ENCODE measurements at places on chromosomes 13 and 19.

DNA sequence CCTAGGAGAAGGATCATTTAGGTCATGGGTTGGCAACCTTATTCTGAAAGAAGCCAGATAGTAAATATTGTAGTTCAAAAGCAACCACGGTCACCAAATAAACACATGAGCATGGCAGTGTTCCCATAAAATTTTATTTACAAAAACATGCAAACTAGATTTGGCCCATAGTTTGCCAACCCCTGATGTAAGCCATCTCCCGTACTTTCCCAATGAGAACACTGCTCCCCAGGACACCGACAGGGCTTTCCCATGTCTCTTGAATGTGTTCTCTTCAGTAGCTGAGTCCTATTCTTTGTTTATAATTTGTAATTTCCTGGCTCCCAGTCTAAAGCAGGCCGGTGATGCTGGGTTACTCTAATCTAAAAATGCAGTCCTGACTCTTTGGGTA lies 239.6 kb downstream of the LHFPL6 start:
- no peak for DNase-seq

- DNase-seq, result no peak
Measured at GRCh38 chr13:26468265-26468801, 89.2 kb upstream of the WASF3 start.

- no peak for DNase-seq
Measured at GRCh38 chr13:43445668-43446067, 341.1 kb downstream of the ENOX1 start.

DNA sequence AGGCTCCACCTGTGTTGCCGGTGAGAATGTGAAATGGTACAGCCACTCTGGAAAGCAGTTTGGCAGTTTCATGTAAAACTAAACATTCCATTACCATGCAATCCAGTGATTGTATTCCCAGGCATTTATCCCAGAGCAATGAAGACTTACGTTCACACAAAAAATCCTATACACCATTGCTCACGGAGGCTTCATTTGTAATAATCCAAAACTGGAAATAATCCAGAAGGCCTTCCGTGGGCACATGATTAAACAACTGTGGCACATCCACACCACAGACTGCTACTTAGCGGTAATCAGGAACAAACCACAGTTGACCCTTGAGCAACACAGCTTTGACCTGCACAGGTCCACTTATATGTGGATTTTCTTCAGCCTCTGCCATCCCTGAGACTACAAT lies 339.7 kb downstream of the MTUS2 start:
- no peak for DNase-seq

DNA sequence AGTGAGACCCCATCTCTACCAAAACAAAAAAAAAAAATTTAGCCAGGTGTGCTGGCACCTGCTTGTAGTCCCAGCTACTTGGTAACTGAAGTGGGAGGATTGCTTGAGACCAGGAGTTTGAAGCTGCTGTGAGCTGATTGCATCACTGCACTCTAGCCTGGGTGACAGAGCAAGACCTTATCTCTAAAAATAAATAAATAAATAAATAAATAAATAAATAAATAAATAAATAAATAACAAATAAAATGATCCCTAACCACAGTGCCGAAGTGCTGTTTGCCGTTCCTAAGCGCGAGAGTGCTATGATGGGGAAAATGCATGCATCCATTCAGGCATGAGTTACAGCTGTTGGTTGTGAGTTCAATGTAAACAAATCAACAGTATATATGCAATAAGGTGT lies 27.2 kb downstream of the WDR88 start:
- no peak for DNase-seq

DNA sequence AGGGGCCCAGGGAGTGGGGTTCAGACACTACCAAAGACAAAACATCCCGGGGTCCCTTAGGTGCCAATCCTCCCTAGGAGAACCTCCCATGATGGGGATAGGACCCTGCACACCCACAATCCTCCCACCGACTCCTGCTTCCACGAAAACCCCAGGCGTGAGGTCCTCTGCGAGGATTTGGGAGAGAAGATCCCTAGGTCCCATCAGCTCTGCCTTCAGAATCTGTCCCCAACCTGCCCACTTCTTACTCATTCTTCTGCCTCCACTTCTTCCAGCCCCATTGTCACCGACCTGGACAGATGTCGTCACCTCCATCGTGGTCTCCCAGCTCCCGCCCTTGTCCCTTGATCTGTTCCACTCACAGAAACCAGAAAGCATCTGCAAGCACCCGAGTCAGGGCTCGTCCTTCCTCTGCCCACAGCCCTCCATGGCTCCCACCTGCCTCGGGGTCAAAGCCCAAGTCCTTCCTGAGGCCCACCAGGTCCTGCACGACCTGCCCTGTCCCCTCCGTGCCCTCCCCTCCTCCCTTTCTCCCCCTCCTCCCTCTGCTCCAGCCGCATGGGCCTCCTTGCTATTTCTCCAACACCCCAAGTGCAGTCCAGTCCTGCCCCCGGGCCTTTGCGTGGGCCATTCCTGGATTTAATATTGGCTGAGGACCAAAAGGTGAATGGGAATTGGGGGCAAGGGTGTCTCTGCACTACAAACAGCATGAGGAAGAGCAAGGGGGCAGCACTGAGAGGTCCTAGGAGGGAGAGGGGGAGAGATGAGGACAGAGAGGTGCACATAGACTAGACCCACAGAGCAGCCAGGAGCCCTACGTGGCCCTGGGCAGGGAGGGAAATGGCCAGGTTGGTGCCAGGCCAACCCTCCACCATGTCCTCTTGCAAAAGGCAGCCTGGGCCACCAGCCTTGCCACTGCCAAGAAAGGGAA lies 51.3 kb downstream of the PTPRS start:
- no peak for DNase-seq

- no peak for DNase-seq
Measured at GRCh38 chr13:106467427-106468122, 67.9 kb downstream of the EFNB2 start.

DNA sequence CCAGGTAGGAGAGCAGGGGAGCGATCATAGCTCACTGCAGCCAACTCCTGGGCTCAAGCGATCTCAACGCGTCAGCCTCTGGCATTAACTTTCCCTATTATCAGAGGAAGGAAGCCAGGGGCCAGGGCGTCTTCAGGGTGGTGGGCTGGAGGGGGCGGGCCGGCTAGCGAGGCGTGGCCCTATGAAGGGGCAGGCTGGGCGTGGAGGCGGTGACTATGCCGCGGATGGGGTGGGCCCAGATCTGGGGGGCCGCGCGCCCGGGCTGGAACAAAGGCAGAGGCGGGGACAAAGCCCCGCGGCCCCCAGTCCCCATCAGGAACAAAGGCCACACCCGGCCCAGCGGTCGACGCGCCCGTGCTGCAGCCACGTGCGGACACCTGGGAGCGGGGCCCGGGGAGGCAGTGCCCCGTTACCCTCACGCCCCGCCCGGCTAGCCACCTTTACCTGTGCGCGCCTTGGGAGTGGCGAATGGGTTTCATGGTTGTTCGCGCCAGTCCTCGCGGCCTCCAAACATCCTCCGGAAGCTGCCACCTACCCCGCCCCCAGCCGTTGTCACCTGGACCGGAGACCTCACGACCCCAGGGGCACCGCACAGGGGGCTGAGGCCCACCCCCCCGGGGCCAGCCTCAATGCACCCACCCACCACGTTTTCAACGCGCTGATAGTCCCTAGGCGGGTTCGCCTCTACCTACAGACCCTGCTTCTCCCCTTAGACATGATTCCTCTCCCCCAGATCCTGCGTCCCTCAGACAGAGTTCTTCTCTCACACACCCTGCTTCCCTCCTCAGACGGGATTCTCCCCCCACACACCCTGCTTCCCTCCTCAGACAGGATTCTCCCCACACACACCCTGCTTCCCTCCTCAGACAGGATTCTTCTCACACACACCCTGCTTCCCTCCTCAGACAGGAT lies 5.4 kb upstream of the TRIM28 start:
- DNase-seq, result no peak

- DNase-seq, result no peak
Measured at GRCh38 chr13:39600766-39601165, 2.2 kb downstream of the LHFPL6 start.

- no peak for DNase-seq
Measured at GRCh38 chr19:35451338-35452096, 3.5 kb downstream of the FFAR2 start.

- no peak for DNase-seq
Measured at GRCh38 chr19:12785431-12786031, 5.8 kb upstream of the JUNB start.

DNA sequence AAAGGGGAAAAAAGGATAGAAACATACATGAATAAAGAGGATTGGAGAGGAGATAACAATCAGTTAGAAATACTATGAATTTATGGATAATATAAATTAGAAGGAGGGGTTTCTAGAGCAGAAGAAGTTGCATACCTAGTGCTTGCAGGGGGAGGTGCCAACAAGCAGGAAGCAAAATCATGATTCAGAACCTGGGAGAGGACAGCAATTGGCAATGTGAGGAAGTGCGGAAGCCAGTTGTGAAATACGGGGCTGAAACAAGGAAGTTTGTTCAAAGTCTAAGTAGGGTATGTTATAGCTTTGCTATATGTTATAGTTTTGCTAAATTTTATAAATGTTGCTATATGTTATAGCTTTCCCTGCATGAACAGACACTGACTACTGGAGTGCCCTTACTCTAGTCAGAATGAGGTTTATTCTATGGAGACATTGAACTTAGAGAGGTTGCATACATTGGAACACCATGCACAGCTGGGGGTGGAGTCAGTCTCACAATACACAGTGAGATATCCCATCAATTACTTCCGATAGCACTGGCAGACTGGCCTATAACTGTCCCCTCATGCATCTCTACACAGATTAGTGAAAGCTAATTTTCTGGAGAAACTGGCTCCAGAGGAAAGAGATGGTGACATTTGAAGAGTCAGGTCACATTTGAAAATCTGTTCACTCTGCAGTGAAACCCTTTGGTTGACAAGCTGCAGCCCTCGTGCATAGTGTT lies 92.1 kb downstream of the GPC6 start:
- no peak for DNase-seq

DNA sequence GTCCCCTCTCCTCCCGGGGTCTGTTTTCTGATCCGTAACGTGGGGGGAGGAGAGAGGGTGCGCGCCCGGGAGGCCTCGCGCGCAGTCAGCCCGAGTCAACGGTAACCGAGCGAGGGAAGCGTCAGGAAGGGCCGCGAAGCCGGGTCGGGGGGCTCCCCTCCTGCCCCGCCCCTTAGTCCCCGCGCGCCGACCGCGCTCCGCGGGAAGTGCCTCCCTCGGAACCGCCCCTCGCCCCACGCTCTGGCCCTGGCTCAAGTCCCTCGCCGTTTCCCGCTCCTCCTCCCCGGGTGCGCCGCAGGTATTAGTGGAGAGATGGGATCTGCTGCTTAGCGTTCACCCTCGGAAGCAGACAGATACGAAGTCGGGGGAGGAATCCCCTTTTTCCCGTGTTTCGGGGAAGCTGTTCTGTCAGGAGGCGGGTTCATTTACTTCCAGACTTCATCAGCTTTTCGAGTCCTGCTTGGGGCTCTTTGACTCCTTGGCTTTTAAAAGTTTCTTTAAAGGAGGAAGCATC lies 770 bp downstream of the HNRNPM start:
- peak; percentile 27 for DNase-seq

GRCh38 chr19:17869114-17869608 lies 2.6 kb upstream of the SLC5A5 start:
- DNase-seq, result no peak

DNA sequence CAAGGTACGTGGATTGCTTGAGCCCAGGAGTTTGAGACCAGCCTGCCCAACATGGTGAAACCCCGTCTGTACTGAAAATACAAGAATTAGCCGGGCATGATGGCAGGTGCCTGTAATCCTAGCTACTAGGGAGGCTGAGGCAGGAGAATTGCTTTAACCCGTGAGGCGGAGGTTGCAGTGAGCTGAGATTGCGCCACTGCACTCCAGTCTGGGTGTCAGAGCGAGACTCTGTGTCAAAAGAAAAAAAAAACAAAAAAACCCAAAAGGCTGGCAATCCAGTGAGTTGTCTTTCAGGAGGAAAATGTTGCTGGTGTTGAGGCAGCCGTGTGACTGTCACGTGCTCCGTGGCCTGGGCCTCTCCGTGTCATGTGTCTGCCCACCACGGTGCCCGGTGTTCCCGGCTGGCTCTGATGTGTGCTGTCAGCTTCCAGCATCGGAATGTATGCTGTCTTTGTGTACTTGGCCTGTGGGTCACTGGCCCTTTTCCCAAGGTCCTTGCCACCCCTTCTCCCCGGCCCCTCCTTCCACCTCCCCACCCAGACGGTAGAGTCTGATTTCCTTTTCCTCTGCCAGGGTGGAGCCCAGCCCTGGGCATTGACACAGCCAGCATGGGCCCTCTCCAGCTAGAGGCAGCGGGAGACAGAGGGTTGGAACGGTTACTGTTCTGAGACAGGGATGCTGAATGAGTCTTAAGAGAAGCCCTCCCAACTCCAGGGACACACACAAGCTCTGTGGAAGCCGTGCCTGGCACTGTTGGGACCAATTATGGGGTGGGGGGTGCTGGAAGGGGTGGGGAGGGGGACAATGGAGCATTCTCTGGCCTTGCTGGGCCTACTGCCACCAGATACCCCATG lies 7.2 kb upstream of the TUBB4A start:
- no peak for DNase-seq

- no peak for DNase-seq
Measured at GRCh38 chr13:74090397-74090796, 43.8 kb downstream of the KLF12 start.

GRCh38 chr19:38319421-38320258 lies at the start of gene KCNK6:
KCNK6 (plus strand) TSS chr19:38319845; CDS start chr19:38319951, 106 bp downstream.
- DNase-seq, result no peak

DNA sequence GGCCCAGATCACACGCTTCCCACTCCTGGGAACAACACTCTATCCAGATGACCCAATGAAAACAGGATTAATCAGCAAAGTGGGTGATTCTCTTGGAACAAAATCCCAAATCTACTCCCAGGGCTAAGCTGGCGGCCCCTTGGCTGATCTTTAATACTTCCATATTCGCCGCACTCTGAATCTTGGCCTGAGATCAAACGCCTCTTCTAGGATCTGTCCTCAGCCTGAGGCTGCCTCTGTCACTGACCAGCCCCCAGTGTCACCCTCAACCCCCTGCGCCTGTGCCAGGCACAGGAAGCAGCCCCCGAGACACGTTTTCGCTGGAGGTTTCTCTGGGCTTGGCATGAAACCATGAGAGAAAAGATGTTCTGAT lies 2.4 kb upstream of the CTXN1 start:
- DNase-seq, result no peak

DNA sequence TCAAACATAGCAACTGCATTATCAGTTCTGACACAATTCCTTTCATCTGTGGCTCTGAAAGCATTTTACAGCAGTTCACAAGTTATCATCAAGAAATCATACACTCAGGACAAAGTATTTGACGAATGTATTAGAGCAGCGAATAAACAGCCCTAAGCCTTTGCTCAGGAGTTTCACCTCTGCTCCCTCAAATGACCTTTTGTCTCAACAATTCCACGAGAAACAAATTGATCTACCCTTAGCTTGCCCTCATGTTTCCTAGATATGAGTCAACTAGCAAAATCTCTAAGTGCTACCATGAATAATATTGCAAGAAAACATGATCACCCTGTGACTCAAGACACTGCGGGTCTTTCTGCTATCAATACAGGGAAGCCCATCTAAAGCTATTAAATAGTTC lies 396.1 kb downstream of the EFNB2 start:
- DNase-seq, result no peak

DNA sequence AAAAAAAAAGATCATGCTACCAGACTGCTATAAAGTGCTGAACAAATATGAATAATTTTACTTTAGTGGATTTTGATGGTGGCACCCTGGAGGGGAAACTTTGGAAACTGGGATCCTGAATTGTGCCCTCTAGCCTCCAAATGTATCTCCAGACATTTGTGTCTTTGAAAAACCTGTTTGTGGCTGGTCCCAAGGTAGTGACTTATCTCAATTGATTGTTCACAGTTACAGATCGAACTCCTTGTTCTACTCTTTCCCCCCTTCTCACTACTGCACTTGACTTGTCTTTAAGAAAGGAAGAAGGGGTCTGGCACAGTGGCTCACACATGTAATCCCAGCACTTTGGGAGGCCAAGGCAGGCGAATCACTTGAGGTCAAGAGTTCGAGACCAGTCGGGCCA lies 10.5 kb downstream of the RGL3 start:
- DNase-seq, result no peak
